ENCODE measurements at places on chromosomes 16 and 17.

DNA sequence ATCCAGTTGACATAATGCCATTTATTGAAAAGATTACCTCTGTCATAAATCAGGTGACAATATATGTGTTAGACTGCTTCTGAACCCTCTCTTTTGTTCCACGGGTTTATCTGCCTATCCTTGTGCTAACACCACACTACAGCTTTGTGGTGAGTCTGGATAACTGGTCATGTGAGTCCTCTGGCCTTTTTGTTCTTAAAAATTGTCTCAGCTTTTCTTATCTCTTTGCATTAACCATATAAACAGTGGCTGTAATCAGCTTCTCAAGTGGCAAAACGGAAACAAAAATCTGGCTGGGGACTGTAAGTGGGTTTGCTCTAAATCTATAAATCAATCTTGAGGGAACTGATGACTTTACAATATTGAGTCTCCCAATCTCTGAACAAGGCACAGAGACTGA, 44.6 kb downstream of the STX8 start:
- no peak for DNase-seq

- no peak for DNase-seq
Measured at GRCh38 chr17:45380991-45381390, 51.7 kb downstream of the ARHGAP27 start.

- no peak for DNase-seq
Measured at GRCh38 chr17:59331929-59332748, 684 bp downstream of the YPEL2 start.

GRCh38 chr17:520447-521182, 168.0 kb upstream of the RPH3AL start:
- no peak for DNase-seq

GRCh38 chr17:77579682-77580081, 378.8 kb upstream of the TNRC6C start:
- DNase-seq = peak; percentile 28

GRCh38 chr16:69745959-69746358, 8.8 kb downstream of the NOB1 start:
- no peak for DNase-seq

DNA sequence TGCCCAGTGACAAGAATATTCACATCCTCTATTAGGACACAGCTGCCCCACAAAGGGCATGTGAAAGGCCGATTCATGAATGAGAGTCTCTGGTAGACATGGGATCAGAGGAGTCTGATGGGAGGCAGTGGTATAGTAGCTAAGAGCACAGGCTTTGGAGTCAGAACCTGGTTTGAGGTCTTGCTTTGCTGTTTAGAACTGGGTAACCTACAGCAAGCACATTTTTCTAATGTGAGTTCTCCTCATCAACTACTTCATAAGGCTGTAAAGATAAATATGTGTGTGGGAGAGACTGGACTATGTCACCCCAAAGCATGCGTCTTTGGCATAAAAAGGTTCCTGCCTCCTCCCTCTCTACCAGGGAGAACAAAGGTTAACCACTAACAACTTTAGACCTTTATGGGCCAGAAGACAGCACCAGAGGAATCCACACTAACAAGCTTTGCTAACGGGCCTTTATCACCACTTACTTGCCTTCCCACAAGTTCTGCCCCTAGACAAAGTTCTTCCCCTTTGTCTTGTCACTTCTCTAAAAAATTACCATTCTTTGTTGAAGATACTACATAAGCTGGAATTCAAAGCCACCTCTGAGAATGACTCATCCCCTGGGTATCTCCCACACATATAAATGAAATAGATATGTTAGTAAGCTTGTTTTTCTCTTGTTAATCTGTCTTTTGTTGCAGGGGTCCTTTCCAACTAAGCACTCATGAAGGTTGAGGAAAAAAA, 21.1 kb downstream of the CDR2 start:
- peak; percentile 41 for DNase-seq

DNA sequence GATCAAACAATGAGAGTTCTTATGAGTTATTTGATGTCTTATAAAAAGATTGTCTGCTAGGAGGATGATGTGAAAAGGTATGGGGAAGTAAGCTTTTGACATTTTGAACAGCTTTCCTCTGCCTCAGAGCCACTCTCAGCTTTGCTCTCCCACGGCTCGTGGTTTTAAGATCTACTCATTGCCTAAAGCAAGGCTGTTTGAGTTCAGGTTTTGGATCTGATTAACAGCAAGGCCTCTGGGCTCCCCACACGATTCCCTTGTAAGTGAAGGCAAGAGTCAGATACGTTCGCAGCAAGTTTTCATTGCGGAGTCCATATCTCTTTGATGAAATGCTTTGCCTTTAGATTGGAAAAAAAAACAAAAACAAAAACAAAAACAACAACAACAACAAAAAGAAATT, 515.0 kb upstream of the SALL1 start:
- DNase-seq = no peak

- DNase-seq = no peak
Measured at GRCh38 chr17:37239690-37240334, 136.0 kb upstream of the C17orf78 start.

DNA sequence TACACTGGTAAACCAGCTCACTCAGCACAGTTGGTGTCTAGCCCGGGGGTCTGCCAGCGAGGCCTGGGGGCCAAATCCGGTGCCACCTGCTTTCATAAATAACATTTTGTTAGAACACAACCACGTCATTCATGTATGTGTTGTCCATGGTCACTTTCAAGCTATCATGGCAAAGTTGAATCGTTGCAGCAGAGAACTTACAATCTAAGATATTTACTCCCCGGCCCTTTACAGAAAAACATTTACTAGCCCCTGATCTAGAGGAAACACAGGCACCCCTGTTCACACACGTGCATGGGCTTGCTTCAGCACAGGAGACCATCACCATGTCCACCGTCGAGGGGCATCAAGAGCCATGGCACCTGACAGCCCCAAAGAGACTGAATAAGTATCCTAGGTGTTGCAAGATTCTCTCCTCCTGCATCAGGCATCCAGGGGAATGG, 111.4 kb upstream of the DNAH9 start:
- no peak for DNase-seq

DNA sequence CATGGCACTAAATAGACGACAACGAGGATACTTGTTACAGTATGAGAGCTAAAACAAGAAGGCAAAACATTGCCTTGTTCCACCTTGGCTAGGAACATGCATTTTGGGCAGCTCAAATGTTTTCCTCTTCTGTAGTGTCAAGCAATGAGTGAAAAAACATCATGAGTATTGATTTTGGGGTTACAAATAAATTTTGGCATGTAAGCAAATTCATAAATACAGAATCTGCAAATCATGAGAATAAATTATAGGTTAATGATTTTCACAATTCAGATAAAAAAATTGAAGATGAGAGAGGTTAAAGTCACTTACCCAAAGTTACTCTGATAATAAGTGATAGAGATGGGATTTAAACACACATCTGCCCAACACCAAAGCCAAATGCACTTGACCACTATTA, 28.4 kb upstream of the NUFIP2 start:
- no peak for DNase-seq

GRCh38 chr17:74745548-74746177, 2.8 kb upstream of the NHERF1 start:
- DNase-seq = no peak

DNA sequence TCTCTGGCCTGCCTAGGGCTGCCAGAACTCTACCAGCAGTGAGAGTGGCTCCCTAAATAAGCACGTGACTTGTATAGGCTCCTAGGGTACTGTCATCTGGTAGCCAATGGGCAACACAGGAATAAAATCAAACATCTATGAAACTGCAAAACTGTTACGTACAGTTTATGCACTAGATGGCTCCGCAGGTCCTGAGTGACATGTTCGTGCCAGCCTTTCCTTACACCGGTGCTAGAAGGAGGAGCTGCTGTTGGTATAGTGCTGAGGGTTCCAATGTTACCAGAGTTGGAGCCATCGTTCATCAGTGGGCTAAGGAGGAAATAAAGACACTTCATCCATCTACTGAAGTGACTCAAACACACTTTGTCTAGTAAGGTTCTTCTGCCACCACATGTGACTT, 63.2 kb upstream of the TRAP1 start:
- DNase-seq = peak; percentile 27

DNA sequence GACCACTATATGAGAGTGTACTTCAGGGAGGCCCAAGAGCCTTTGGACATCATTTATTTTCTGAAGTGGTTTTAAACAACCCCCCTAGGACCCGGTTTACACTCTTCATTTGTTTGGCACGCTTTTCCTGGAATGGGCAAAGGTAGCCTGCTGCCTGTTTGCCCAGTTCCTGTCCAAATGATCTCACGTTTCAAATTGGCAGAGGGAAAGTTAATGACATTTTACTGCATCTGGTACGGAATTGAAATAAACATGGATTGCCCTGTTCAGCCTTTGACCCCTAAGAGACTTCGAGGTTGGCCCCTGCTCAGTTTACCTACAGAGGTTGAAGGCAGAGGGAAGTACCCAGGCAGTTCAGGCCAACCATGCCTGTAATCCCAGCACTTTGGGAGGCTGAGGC, 5.8 kb upstream of the RPRML start:
- DNase-seq = no peak

- DNase-seq = no peak
Measured at GRCh38 chr17:7831233-7831632, 2.8 kb upstream of the KDM6B start.

GRCh38 chr17:75412455-75413317, 7.2 kb upstream of the GRB2 start:
- peak; percentile 70 for DNase-seq

GRCh38 chr17:76700617-76701470, 9.9 kb downstream of the MXRA7 start:
- no peak for DNase-seq

DNA sequence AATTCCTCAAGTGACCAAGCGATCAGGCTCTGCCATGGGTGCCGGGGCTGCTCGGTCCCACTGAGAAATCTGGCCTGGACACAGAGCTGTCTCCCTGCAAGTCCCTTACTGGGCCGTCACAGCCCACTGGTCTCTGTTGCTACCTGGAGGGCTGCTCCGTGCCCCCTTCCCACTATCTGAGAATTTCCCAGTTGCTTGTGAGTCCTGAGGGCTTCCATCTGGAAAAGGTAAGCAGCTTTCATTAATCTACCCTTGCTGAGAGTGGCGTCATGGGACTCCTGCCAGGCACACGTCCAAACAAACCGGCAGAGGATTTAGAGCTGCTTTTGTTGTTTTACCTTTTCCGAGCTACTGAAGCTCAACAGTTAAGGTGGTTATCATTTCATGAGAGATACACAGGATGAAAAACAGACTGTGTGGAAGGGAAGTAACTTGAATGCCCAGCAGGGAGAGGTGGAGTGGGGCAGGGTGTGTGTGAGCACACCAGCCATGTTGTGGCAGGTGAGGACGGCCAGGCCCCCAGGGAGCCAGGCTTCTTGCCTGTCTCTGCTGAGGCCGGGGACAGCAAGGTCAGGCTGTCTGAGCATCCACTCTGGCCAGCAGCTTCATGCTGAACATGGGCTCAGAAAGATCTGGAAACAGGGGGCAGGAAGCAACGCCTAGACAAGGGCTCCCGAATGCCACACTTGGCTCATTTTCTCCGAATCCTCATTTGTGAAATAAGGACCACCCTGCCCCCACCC, 50.6 kb downstream of the GTF3C1 start:
- DNase-seq = no peak

GRCh38 chr16:27595475-27595874, 45.5 kb downstream of the KATNIP start:
- DNase-seq = no peak

DNA sequence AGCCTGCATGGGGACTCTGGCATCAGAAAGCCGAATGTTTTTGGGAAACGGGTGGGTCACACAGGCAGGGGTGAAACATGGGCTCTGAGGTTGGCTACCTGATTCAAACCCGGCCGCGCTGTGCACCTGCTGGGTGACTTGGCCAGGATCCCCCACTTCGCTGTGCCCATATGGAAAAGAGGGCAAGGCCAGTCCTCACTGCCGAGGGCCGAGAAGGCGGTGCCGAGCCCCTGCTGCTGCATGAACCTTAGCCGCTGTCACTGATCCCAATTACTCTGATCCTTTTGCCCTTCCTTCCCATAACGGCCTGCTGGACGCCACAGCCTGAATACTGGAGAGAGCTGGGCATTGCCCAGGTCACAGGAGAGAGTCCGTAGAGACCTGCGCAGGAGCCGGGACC, 17.7 kb downstream of the KDM8 start:
- no peak for DNase-seq

- DNase-seq = no peak
Measured at GRCh38 chr16:87486282-87486681, 6.5 kb downstream of the ZCCHC14 start.

- DNase-seq = no peak
Measured at GRCh38 chr17:29962656-29963055, 21.2 kb downstream of the EFCAB5 start.

DNA sequence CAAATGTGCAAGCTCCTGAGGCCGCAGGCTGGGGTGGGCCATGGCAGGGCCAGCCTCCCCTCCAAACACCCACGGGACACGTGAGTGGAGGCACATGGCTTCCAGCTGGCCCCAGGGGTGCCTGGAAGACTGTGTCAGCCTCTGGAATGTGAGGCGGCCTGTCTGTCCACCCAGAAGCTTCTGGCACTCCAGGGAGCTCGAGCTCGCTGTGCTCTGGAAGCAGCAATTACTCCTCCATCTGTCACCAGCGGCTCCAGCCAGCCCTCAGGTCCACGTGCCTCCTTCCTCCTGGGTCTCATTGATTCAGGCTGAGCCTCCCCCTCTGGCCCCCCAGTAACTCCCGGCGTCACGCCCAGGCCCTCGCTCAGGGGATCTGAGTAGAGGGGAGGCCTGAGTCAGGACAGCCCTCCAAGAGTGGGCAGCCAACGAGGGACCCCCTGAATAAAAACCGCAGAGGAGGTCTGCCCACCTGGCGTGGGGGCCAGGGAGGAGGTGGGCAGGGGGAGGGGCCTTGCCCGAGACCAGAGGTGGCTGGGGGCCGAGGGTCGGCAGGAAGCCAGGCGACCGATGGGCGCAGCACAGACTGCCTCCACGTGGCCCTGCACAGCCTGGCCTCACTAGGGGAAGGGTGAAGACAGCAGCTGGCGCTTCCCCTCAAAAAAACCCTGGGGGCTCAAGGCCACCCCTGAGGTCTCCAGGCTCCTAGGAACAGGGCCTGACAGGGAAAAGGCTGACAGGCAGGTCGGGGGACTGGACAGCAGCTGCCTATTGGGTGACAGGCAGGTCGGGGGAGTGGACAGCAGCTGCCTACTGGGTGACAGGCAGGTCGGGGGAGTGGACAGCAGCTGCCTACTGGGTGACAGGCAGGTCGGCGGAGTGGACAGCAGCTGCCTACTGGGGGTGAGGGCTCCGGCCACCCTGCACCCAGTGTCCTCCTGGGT, 11.9 kb downstream of the PIEZO1 start:
- no peak for DNase-seq

Data from GDM1 (cell line).